ENCODE measurements at places on chromosomes 13 and 19. TPM values are rescaled to one million over a fixed set of nuclear protein-coding genes. Genes with fewer than 3 reads are reported as not detected.

The ACP7 gene
- not detected for total RNA-seq

The POMP gene
- total RNA-seq: 65.7 TPM

The RFPL4AL1 gene
- total RNA-seq: not detected

The KCNJ14 gene
- 0.92 TPM for total RNA-seq

The ZNF888 gene
- 3.5 TPM for total RNA-seq

The CAMSAP3 gene
- 15.5 TPM for total RNA-seq

Data from diencephalon (tissue), 1 donor.